Endodermal cell (in vitro differentiated cells): ENCODE measurements at places on chromosomes 1 and 21.

GRCh38 chr1:198947456-198947855 lies 308.6 kb downstream of the PTPRC start:
- H3K4me1 ChIP-seq, result no peaks in the 10 kb centered on the region
- no peak for DNase-seq
- H3K36me3 ChIP-seq, result no peaks in the 10 kb centered on the region
- H3K27me3 ChIP-seq, result no peaks in the 10 kb centered on the region
- no peak overlapping the region for H3K4me3 ChIP-seq

DNA sequence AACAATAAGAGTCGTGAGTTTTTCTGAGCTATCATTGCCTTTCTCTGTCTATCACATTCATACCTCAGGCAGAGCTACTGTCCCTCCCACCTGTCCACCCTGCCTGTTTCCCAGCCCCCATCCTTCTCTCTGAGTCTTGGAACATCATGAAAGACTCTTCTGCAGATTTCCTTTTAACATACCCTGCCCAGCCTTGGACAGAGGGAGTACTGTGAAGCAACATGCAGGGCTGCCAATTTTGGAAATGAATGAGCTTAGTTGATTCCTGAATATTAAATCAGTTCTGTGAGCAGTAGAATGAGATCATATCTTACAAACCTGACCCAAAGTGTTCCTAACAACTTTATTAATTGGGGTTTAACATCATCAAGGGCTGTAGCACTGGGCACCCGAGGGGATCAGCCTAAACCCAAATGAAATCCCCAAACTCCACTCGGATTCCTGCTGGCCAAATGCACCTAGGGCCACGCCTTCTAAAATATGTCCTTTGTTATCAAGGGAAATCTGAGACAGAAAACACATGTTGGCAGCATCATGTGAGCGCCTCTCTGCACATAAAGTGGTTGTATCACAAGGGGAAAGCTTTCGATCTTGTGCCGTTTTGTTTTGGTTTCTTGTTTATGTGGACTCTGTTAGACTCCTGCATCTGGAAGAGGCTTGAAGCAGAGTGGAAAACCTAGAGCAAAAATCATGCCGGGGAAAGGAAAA lies 357.6 kb downstream of the KIF26B start:
- no peak for DNase-seq
- no peak overlapping the region for H3K27ac ChIP-seq
- H3K4me3 ChIP-seq, result no peak overlapping the region
- H3K4me1 ChIP-seq, result no peaks in the 10 kb centered on the region
- no peaks in the 10 kb centered on the region for H3K27me3 ChIP-seq
- no peaks in the 10 kb centered on the region for H3K36me3 ChIP-seq

DNA sequence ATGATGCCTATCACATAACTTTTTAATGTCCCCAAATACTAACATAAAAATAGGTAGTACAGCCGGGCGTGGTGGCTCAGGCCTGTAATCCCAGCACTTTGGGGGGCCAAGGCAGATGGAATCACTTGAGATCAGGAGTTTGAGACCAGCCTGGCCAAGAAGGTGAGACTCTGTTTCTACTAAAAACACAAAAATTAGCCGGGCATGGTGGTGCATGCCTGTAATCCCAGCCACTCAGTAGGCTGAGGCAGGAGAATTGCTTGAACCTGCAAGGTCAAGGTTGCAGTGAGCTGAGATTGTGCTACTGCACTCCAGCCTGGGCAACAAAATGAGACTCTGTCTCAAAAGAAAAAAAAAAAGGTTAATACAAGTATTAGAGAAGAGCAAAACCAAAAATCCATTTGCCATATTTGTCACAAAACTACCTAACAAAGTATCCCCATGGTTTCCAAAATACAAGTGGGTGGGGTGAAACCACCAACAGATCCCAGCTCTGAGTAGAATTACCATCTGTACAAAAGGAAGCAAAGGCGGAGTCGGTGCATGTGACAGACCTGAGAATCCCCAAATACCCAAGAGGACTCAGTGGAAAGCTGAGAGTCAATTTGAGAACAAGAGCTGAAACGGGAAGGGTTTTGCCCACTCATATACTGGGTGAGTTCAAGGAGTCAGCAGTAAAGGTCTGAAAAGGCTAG lies 113.2 kb downstream of the TOMM20 start:
- H3K36me3 ChIP-seq, result no peaks in the 10 kb centered on the region
- H3K4me3 ChIP-seq, result no peak overlapping the region
- H3K27ac ChIP-seq, result no peak overlapping the region
- no peak for DNase-seq

DNA sequence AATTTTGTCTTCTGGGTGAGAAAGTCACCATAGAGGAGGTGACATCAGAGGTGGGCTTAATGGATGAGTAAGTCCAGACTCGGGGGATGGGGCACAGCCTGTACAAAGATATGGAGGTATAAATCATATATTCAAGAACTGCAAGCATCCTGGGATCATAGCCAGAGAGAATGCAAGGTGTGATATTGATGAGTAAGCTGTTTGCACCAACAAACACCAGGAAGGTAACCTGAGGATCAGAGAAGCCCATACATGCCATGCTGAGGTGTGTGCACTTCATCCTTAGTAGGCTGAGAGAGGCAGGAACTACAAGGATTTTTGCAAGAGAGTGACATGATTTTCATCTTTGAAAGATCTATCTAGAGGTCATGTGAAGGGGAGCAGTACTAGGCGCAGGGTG lies 306.4 kb downstream of the HHAT start:
- no peaks in the 10 kb centered on the region for H3K4me1 ChIP-seq
- H3K36me3 ChIP-seq, result no peaks in the 10 kb centered on the region
- no peak for DNase-seq
- no peaks in the 10 kb centered on the region for H3K27me3 ChIP-seq

- no peak overlapping the region for H3K27ac ChIP-seq
- H3K4me3 ChIP-seq, result no peak overlapping the region
- H3K36me3 ChIP-seq, result no peaks in the 10 kb centered on the region
- peaks cover 8% of the 10 kb centered on the region for H3K4me1 ChIP-seq
These were observed 243.0 kb upstream of the RUNX1 start for GRCh38 chr21:35291973-35292627.

DNA sequence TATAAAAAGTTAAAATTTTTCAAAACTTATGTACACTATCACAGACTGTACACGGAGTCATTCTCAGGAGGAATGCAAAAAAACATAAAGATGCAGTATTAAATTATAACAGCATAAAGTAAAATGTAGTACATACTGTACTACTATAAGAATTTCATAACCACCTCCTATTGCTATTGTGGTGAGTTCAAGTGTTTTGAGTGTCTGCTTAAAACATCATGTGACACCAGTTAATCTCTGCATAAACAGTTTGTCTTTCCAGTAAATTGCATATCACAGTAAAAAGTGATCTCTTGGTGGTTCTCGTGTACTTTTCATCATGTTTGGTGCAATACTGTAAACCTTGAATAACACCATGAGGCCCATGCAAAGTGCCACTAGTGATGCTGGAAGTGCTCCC lies 45.2 kb downstream of the SDCCAG8 start:
- no peaks in the 10 kb centered on the region for H3K27me3 ChIP-seq
- no peak overlapping the region for H3K4me3 ChIP-seq
- DNase-seq, result no peak
- no peaks in the 10 kb centered on the region for H3K36me3 ChIP-seq
- H3K4me1 ChIP-seq, result no peaks in the 10 kb centered on the region

GRCh38 chr1:182087719-182088350 lies 26.3 kb upstream of the ZNF648 start:
- no peak for DNase-seq
- no peaks in the 10 kb centered on the region for H3K36me3 ChIP-seq
- no peak overlapping the region for H3K27ac ChIP-seq
- H3K27me3 ChIP-seq, result no peaks in the 10 kb centered on the region
- no peak overlapping the region for H3K4me3 ChIP-seq

- H3K4me3 ChIP-seq, result no peak overlapping the region
- peak; percentile 67 for DNase-seq
- H3K4me1 ChIP-seq, result peaks cover 7% of the 10 kb centered on the region
These were observed 35.7 kb upstream of the CLSTN1 start for GRCh38 chr1:9859281-9860014.

DNA sequence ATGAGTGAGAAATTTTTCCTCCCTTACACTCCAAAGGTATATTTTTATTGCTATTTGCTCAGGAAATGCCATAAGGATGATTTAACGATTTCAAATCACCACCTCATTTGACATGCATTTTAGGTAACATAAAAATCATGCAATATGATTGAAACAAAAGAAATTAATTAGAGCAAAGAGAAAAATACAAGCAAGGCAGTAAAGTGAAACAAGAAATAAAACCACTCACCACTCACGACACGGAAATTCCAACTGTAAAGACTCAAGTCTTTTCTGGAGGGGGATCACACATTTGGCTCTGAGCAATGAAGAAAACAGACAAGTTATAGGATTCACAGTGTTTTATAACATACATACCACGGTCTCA lies 86.8 kb upstream of the ARHGAP29 start:
- H3K4me3 ChIP-seq, result no peak overlapping the region
- no peaks in the 10 kb centered on the region for H3K27me3 ChIP-seq
- H3K36me3 ChIP-seq, result no peaks in the 10 kb centered on the region
- DNase-seq, result no peak

DNA sequence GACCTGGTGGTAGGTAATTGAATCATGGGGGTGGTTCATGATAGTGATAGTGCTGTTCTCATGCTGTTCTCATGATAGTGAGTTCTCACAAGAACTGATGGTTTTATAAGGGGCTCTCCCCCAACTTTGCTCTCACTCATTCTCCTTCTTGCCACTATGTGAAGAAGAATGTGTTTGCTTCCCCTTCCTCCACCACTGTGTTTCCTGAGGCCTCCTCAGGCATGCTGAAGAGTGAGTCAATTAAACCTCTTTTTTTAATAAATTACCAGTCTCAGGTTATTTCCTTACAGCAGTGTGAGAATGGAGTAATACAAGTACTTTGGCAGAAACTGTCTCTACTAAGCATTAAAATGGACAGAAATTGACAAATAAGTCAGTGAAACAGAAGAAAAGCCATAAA lies 21.6 kb downstream of the RAB3GAP2 start:
- H3K4me1 ChIP-seq, result peaks cover 3% of the 10 kb centered on the region
- peak overlapping the region; percentile 70 for H3K4me3 ChIP-seq
- no peak for DNase-seq
- H3K27ac ChIP-seq, result no peak overlapping the region

DNA sequence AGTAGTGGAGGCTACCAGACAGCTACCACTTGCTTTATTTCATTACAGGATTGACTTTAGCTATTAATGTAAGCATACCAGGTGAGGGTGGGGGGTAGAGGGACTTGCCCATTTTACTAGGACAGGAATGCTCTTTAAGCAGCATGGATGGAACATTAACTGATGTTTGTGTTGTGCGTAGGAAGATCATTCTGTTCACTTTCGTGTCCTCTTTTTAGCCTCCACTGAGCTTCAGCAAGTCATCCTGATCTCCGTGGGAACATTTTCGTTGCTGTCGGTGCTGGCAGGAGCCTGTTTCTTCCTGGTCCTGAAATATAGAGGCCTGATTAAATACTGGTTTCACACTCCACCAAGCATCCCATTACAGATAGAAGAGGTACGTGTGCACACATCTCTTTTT lies 29.3 kb downstream of the IFNGR2 start:
- no peak overlapping the region for H3K4me3 ChIP-seq
- no peak overlapping the region for H3K27ac ChIP-seq
- no peaks in the 10 kb centered on the region for H3K27me3 ChIP-seq
- H3K4me1 ChIP-seq, result no peaks in the 10 kb centered on the region

- H3K4me3 ChIP-seq, result no peak overlapping the region
- H3K27ac ChIP-seq, result no peak overlapping the region
- no peaks in the 10 kb centered on the region for H3K36me3 ChIP-seq
These were observed 44.2 kb downstream of the CYYR1 start for GRCh38 chr21:26528882-26529281.

- no peaks in the 10 kb centered on the region for H3K27me3 ChIP-seq
- no peaks in the 10 kb centered on the region for H3K4me1 ChIP-seq
These were observed 400.7 kb upstream of the DAB1 start for GRCh38 chr1:57824535-57824934.

GRCh38 chr1:37797750-37798345 lies 4.2 kb downstream of the MANEAL start:
- no peak overlapping the region for H3K4me3 ChIP-seq
- H3K36me3 ChIP-seq, result peaks cover 13% of the 10 kb centered on the region
- H3K27ac ChIP-seq, result no peak overlapping the region
- no peaks in the 10 kb centered on the region for H3K4me1 ChIP-seq

GRCh38 chr1:11792106-11792505 lies 13.7 kb downstream of the MTHFR start:
- peaks cover 18% of the 10 kb centered on the region for H3K4me1 ChIP-seq
- no peak for DNase-seq
- H3K27ac ChIP-seq, result no peak overlapping the region
- no peak overlapping the region for H3K4me3 ChIP-seq

GRCh38 chr1:170620164-170620563 lies 43.8 kb upstream of the PRRX1 start:
- no peaks in the 10 kb centered on the region for H3K4me1 ChIP-seq
- DNase-seq, result no peak
- H3K36me3 ChIP-seq, result no peaks in the 10 kb centered on the region
- no peak overlapping the region for H3K4me3 ChIP-seq

GRCh38 chr1:224080115-224080774 lies 33.7 kb upstream of the FBXO28 start:
- H3K4me3 ChIP-seq, result no peak overlapping the region
- no peaks in the 10 kb centered on the region for H3K27me3 ChIP-seq
- H3K4me1 ChIP-seq, result no peaks in the 10 kb centered on the region
- DNase-seq, result no peak
- no peak overlapping the region for H3K27ac ChIP-seq

DNA sequence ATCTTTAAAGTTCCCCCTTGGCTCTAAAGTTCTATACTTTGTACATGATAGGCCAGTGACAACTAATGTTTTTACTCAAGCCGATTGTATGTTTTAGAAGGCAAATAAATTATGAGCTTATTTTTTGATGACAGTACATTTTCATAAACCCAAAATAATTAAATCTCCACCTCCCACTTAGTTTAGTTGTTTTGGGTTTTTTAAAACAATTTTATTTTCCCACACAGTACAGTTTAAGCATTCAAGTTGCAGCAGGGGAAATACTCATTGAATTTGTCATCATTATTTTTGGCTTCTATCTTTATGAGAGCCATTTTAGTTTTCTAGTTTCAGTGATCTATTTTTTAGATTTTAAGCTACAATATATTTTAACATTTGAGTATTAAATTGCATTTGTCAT lies 93.6 kb downstream of the OLFML2B start:
- H3K36me3 ChIP-seq, result no peaks in the 10 kb centered on the region
- H3K27me3 ChIP-seq, result no peaks in the 10 kb centered on the region
- H3K4me1 ChIP-seq, result no peaks in the 10 kb centered on the region
- DNase-seq, result no peak

DNA sequence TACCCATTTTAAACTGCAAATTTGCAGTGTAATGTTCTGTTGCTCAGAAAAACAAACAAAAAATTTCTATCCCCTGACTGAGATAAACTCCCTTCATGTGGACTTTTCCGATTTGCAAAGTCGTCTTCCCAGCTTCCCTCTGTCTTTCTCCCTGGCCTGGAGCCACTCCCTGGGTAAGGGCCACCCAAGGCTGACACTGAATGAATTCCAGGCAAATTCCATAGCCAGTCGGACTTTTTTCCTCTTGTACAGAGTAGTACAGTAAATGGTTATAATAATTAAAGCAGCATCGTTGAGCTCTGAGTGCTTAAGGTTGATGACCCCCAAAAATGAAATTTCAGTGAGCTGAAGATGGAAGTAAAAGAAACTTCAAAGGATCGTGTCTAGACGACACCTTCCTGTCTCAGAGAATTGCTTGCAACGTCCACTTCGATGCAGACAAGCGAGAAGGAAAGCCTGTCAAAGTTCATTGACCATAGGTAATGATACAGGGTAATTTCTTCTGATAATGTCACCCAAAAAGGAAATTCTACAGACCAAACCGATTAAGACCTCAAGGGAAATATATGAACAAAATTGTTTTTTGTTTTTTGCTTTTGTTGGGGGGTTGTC lies 33.6 kb upstream of the LHX8 start:
- no peaks in the 10 kb centered on the region for H3K4me1 ChIP-seq
- no peak for DNase-seq
- no peak overlapping the region for H3K27ac ChIP-seq
- H3K4me3 ChIP-seq, result no peak overlapping the region
- no peaks in the 10 kb centered on the region for H3K36me3 ChIP-seq
